ENCODE measurements at places on chromosomes 16 and 17.

DNA sequence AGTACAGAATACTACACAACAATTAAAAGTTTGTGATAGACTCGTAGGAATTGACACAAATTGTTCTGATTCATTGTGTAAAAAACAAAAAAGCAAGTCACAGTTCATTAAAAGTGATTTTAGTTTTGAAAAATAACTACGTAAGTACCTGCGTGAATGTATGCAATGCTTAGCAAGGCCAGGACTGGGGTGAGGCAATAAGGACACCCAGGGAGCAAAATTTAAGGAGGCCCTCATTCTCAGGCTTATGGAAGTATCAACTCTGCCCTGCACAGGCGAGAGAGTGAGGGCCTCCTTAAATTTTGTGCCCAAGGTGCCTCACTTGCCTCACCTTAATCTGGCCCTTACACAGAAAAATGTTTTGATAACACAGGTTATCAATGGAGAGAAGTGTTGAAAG, 31.4 kb downstream of the NOG start:
- DNase-seq, result no peak

- DNase-seq, result no peak
Observed at GRCh38 chr17:8438441-8438840, 2.8 kb downstream of the NDEL1 start.

GRCh38 chr16:67565470-67566100, 3.3 kb downstream of the CTCF start:
- no peak for DNase-seq

DNA sequence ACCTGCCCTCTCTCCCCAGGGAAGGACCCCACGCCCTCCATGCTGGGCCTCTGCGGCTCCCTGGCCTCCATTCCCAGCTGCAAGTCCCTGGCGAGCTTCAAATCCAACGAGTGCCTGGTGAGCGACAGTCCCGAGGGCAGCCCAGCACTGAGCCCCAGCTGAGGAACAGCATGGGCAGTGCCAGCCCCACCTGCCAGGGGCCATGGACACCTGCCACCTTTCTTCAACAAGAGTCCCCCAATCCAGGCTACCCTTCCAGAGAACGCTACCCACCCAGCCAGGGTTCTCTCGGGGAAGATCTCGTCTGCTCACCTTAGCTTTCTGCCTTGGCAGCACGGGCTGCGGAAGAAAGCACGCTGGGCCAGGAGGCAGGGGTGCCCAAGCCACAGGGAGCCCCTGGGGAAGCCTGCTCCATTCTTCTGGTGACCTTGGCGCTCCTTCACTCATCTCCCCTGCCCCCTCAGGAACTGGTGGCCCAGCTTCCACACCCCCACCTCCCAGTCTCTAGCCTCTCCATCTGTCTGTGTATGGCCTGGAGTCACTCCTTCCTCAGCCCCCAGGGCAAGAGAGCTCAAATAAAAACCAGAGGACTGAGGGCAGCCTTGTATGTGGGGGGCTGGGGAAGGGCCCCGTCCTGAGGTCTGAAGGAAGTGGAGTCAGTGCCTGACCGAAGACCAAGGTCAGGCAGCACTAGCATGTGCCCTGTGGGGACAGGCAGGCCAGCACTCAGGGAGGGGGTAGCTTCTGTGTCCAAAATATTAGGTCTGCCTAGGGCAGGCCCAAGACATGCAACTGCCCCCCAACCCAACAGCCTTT, 6.3 kb downstream of the SLC25A39 start:
- DNase-seq, result no peak

- DNase-seq, result no peak
Observed at GRCh38 chr17:30832438-30833124, 815 bp downstream of the ATAD5 start.

DNA sequence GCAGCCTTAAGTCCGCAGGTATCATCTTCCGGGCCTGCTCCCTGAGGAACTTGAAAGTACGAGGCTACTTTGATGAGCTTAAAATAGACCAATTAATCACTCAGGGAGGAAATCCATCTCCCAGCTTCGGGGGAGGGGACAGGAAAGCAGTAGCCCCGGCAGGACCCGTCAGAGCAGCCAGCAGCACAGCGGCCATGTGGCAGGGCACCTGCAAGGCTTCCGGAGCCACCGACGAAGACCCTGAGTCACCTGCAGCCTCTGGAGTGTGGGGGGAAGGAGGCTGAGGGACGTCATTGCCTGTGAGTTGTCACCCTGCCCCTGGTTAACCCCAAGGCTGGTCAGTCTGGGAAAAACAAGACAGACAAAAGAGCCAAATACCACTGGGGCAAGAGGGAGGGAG, 4.4 kb upstream of the CYB561 start:
- DNase-seq, result no peak

GRCh38 chr16:15605839-15606517, 37.0 kb downstream of the MARF1 start:
- DNase-seq, result no peak

DNA sequence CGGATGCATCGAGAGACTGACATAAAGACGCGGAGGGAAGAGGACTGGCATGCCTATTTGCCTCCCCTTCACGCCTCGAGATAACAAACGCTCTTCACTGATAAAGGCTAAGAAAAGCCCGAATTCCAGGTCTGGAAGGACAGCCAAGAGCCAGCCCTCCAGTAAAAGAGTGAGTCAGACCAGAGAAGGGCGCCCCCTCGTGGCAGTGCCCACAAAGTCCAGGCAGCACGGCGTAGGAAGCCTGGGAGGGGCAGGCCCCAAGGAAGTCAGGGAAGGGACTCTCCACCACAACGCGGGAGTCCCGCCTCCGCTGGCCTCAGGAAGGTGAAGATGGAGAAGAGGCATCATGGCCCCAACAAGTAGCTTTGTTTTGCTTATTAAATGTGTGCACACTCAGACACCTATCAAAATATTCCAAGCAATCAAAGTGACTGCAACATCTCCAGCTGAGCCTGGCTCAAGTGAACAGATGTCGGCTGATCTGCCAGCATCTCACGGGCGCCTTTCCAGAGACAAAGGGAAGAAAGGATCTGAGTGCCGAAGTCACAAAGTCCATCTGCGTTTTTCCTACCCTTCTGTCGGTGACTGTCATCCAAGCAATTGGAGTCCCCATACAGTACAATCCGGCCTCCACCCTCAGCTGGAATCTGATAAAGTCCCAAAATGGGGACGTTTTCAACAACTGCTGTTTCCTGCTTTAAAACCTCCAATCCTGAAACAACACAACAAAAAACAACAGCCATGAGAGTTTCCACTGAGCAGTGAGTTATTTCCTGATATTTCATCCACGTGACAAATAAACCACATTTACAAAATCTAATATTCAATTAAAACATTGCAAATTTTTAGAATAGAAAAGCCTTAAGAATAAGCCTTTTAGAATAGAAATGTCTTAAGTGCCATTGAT, 20.4 kb upstream of the SLC38A8 start:
- DNase-seq, result peak; percentile 85

DNA sequence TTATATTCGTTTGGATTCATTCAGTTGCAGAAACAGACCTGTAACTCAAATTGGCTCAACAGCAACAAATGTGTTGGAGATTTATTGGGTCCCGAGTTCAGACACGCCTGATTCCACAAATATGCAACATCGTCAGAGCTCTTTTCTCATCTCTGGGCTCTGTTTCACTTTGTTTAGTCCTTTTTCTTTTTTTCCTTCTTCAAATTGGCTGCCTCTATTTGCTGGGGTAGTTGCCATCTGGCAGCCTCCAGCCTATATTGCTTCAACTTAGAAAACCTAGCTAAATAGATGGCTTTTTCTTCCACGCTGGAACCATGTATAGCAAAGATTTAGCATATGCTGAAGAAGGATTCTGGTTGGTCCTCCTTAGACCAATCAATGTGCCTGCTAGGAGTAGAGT, 398.5 kb downstream of the RBFOX1 start:
- no peak for DNase-seq

GRCh38 chr17:50631195-50631907, 3.3 kb upstream of the ABCC3 start:
- no peak for DNase-seq

DNA sequence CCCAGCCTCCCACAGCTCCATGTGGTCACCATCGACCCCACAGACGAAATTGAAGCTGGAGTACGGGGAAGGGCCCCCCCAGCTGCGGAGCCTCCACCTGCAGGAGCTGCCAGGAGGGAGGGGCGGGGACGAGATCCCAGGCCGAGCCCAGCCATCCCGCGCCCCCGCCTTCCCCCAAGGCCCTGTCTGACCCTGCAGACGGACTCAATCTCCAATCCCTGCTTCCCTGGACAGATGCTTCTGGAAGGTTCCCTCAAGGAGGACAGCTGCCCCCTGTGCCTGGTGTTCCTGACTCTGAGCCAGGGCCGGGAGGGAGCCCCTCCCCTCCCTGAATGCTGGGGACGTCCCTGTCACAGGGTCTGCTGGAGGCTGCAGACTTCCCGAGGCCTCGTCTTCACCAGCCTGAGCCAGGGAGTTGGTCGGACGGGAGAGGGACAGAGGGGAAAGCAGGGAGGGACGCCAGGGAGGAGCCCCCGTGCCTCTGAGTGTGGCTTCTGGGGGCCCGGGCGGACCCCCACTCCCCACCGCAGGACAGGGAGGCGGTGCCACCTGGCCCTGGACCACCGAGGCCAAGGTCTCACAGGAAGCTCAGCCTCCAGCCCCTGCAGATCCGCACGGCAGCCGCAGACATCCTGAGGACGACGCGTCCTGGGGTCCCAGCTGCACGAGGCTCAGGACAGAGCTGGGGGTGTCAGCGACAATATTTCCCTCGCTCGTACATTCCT, 21.3 kb upstream of the C1QTNF8 start:
- DNase-seq, result no peak

- no peak for DNase-seq
Observed at GRCh38 chr17:61786088-61786487, 77.2 kb downstream of the BRIP1 start.

GRCh38 chr16:50430076-50430475, 61.3 kb upstream of the BRD7 start:
- DNase-seq, result no peak

DNA sequence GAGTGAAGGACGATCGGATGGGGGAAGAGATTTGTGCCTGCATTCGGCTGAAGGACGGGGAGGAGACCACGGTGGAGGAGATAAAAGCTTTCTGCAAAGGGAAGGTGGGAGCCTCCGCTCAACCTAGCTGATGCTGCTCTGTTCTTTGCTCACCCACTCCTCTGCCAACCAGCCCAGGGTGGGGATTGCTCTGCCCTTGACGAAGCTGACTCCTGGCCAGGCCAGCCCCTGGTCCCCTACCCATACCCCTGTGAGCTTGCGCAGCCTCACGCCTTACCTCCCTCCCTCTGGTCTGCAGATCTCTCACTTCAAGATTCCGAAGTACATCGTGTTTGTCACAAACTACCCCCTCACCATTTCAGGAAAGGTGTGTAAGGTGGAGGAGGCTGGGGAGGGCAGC, 4.8 kb upstream of the RSAD1 start:
- no peak for DNase-seq

DNA sequence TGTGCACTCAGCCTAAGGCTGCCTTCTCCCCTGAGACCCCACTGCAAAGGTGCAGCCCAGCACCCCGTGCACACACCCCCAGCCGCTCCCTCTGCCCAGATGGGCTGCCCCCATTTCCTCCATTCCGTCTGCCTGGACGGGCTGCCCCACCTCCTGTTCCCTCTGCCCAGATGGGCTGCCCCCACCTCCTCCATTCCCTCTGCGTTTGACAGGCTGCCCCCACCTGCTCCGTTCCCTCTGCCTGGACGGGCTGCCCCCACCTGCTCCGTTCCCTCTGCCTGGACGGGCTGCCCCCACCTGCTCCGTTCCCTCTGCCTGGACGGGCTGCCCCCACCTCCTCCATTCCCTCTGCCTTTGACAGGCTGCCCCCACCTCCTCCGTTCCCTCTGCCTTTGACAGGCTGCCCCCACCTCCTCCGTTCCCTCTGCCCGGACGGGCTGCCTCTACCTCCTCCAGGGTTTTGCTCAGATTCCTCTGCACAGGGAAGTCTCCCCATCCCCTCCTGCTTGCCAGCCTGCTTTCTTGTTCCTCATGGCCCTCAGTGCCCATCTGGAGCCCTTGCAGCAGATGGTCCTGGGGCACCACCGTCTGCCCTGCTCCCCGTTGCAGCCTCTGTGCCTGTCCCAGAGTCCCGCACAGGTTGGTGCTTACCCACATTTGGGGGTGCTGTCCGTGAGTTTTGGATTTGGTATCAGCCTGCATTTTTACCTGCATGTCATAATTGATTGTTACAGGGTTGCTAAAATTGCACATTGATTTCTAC, 23.4 kb upstream of the IL17C start:
- no peak for DNase-seq

DNA sequence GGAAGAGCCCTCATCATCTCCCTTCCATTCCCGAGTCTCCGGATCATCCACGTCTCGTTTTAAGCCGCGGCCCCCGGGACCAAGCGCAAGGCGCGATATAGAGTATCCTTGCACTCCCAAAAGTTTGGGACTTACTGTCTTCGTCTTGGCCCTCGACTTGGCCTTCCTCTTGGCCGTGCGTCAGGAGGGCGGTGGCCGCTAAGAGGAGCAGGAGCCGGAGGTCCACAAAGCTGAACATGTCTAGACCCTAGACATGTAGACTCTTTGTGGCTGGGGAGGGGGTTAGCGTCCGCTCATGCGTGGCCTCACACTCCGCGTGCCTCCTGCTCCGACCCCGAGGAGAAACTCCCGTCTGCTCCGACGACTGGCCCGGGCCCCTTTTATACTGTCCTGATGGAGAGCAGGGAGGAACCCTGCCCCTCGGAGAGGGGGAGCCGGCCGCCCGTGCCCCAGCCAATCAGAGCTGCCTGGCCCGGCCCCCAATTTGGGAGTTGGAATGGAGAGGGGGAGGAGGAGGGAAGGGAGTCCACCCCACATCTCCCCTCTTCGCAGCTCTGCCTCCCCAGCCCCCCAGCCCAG, at the start of gene COL1A1:
COL1A1 (minus strand) TSS at position 356 of the 579 bp plus-strand sequence; CDS start at position 238, 118 bp downstream.
- DNase-seq, result peak; percentile 89

- DNase-seq, result peak; percentile 89
Observed at GRCh38 chr17:27601069-27601974, 29.7 kb upstream of the LGALS9 start.
